ENCODE measurements at places on chromosomes 1 and 21. TPM values are rescaled to one million over a fixed set of nuclear protein-coding genes. Genes with fewer than 3 reads are reported as not detected.

HHIPL2 gene
- 0.29 TPM for total RNA-seq

LEFTY1 gene
- total RNA-seq: not detected

SERTAD4 gene
- not detected for total RNA-seq

DNA sequence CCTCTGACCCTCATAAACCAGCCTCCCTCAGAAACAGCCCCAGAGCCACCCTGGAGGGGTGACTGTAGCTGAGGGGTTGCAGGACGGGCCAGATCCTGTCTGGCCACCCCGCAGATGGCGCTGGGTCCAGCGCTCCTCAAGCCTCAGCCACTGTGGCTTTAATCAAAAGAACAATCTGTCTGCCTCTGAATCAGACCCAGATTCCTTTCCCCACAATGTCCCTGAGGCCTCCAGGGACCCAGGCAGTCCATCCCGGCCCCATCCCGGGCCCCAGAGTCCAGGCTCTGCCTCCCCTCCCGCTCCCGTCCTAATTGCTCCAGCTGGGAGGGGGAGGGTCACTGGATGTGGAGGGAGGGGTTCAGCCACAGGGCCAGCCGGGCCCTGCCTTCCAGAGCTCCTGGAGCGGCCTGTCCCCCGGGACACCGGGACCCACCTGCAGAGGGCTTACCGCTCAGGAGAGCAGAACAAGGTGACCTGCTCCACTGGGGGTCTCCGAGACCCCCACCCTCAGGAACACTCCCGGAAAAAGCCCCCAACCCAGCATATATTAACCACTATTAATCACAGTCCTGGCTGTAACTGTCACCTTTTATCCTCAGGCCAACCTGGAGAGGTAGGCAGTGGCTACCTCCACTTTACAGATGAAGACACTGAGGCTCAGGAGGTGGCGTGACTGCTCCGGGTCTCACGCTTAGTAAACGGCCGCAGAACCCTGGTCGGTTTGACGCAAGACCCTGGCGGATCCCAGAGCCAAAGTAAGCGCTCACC, 836 bp upstream of the FBLIM1 start:
- no peak overlapping the region for H3K4me3 ChIP-seq
- no peak for DNase-seq
- H3K4me1 ChIP-seq: peaks cover 10% of the 10 kb centered on the region
- peaks cover 24% of the 10 kb centered on the region for H3K27me3 ChIP-seq
- H3K27ac ChIP-seq: no peak overlapping the region
- H3K36me3 ChIP-seq: no peaks in the 10 kb centered on the region

GRCh38 chr1:156801409-156802121, 15.1 kb downstream of the SH2D2A start:
- peak overlapping the region; percentile 38 for H3K27ac ChIP-seq
- peaks cover 41% of the 10 kb centered on the region for H3K36me3 ChIP-seq
- H3K27me3 ChIP-seq: no peaks in the 10 kb centered on the region

DNA sequence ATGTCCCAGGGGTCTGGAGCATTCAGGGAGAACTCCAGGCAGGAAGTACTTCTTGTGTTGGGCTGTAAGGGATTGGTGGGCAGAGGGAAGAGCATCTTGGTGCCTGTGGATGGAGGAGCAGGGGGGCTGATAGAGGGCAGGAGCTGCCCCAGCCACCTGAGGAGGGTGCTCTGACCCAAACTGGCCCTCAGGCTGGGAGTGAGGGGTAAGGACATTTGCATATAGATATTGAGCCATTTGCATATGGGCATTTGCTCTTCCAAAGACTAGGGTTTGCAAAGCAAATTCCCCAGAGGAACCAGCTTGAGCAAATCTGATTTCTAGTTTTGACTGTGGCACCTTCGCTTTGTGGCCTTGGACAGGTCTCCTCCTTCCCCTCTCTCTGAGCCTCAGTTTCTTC, 18.2 kb downstream of the ZNF362 start:
- H3K4me1 ChIP-seq: peaks cover 24% of the 10 kb centered on the region
- H3K36me3 ChIP-seq: no peaks in the 10 kb centered on the region
- no peak overlapping the region for H3K27ac ChIP-seq
- DNase-seq: no peak
- no peak overlapping the region for H3K4me3 ChIP-seq
- no peaks in the 10 kb centered on the region for H3K27me3 ChIP-seq

- H3K27ac ChIP-seq: no peak overlapping the region
- no peak for DNase-seq
- no peaks in the 10 kb centered on the region for H3K36me3 ChIP-seq
- H3K27me3 ChIP-seq: no peaks in the 10 kb centered on the region
- H3K4me3 ChIP-seq: no peak overlapping the region
- H3K4me1 ChIP-seq: no peaks in the 10 kb centered on the region
Observed at GRCh38 chr1:50570066-50570468, 146.8 kb upstream of the DMRTA2 start.

DNA sequence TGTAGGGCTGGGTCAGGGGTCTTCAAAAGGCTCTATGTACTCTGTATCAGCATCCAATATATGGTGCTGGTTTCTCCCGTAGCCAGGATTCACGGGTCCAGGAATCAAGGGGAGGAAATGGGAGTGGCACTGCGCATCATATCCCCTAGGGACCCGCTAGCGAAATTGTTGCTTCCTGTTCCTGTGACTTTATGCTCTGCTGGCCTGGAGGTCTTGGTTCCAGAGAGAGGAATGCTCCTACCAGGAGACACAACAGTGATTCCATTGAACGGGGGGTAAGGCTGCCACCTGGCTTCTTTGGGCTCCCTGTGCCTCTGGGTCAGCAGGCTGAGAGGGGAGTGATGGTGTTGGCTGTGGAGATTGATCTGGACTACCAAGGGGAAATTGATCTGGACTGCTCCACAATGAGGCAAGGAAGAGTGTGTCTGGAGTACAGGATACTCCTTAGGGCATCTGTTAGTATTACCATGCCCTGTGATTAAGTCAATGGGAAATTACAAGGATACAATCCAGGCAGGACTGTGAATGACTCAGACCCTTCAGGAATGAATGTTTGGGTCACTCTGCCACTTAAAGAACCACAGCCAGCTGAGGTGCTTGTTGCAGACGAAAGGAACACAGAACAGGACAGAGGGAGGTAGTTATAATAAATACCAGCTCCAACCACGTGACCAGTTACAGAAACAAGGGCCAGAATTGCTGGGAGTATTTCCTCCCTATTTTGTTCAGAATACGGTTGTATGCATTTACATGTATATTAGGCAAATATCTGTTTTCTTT, 10.2 kb downstream of the SPSB1 start:
- no peaks in the 10 kb centered on the region for H3K36me3 ChIP-seq
- H3K27ac ChIP-seq: no peak overlapping the region
- H3K4me1 ChIP-seq: no peaks in the 10 kb centered on the region

- H3K27me3 ChIP-seq: no peaks in the 10 kb centered on the region
- DNase-seq: no peak
Observed at GRCh38 chr1:230280906-230281413, 145.2 kb downstream of the PGBD5 start.

DNA sequence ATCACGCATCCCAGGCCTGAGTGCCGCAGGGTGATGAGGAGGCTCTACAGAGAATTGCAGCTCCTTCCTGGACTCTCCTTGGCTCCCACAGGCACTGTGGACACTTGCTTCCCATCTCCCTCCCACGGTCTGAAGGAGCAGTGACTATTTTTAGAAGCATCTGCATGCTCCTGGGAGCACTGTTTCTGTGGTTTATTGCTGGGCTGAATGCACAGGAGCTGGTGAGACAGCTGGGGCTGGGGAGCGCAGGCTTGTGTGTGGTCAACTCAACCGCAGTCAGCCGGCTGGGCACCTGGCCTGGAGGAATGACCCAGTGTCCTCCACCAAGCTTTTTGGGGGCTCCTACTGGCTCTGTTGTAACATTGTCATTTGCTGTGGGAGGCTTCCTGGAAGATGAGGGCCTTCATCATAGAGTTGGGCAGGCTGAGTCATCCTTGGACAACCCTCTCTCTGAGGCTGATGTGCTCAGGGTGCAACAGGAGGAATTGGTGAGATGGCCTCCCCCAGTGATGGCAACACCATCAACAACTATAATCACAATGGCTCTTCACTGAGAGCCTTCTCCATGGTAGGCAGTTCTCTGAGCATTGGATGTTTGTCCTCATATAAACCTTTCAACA, 1.7 kb downstream of the NFASC start:
- H3K36me3 ChIP-seq: no peaks in the 10 kb centered on the region
- no peak for DNase-seq
- H3K27ac ChIP-seq: no peak overlapping the region
- no peaks in the 10 kb centered on the region for H3K27me3 ChIP-seq
- no peak overlapping the region for H3K4me3 ChIP-seq

- no peaks in the 10 kb centered on the region for H3K4me1 ChIP-seq
- H3K36me3 ChIP-seq: no peaks in the 10 kb centered on the region
- H3K27ac ChIP-seq: no peak overlapping the region
- H3K27me3 ChIP-seq: no peaks in the 10 kb centered on the region
- DNase-seq: no peak
Observed at GRCh38 chr1:217078078-217078690, 355.0 kb upstream of the ESRRG start.

DNA sequence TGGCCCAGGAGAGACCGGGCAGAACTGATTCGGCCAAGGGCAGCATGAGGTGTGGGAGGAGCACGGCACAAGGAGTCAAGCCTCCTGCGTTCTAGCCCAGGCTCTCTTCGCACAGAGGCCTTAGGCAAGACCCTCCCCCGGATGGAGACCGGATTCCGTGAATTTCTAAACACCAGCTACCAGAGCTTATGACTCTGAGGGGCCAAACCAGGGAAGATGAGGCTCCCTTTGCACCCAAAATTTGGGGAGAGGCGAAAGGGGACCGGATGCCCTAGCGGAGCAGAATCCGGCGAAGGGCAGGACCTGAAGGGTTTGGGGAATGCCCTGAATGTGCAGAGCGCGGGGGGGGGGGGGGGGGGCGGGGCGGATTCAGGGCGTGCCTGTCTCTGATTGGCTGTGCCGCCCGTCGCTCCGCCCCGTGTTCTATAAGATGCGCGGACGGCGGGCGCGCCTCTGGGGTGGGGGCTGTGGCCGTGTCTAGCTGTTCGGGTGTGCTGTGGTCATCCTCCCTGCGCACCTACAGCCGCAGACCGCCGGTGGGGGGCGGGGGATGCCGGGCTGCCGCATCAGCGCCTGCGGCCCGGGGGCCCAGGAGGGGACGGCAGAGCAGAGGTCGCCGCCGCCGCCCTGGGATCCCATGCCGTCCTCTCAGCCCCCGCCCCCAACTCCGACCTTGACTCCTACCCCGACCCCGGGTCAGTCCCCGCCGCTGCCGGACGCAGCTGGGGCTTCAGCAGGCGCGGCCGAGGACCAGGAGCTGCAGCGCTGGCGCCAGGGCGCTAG, at the start of gene TRNP1:
TRNP1 (plus strand) TSS at position 456 of the 783 bp plus-strand sequence; CDS start at position 551, 95 bp downstream.
- H3K27ac ChIP-seq: no peak within 1 kb of the TSS
- peaks cover 35% of the 10 kb centered on the region for H3K27me3 ChIP-seq
- peak within 1 kb of the TSS; percentile 40 for H3K4me3 ChIP-seq
- peaks cover 15% of the 10 kb centered on the region for H3K4me1 ChIP-seq
- no peaks in the 10 kb centered on the region for H3K36me3 ChIP-seq
- DNase-seq: peak; percentile 61

DNA sequence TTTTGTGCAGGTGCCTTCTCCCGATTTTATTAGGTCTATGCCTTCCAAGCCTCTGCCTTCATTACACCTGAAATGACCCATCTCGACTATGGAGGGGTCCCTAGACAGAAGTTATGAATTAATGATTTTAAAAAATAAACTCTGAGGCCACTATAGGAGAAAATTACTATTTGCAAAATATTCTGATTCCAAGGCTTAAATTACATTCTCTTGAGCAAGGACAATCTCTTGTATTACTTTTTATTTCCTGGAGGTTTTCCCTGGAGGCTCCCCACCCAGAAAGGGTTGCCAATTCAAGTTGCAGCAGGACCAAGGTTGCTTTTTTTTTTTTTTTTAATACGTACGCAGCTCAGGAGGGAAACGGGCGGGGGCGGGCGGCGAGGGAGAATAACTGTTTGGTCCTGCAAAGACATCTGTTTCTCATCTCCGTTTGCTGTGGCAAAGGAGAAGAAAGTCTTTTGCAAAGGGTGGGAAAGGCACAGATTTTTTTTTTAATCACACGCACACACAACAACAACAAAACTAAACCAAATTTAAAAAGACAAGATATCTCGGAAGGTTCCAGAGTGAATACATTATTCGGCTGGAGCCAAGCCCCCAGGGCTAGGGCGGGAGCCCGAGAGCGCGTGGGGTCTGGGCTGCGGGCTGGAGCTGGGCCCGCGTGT, 618 bp upstream of the SERTAD4 start:
- H3K36me3 ChIP-seq: no peaks in the 10 kb centered on the region
- no peaks in the 10 kb centered on the region for H3K4me1 ChIP-seq
- H3K4me3 ChIP-seq: no peak overlapping the region
- no peak overlapping the region for H3K27ac ChIP-seq
- no peak for DNase-seq
- H3K27me3 ChIP-seq: peaks cover 19% of the 10 kb centered on the region

DNA sequence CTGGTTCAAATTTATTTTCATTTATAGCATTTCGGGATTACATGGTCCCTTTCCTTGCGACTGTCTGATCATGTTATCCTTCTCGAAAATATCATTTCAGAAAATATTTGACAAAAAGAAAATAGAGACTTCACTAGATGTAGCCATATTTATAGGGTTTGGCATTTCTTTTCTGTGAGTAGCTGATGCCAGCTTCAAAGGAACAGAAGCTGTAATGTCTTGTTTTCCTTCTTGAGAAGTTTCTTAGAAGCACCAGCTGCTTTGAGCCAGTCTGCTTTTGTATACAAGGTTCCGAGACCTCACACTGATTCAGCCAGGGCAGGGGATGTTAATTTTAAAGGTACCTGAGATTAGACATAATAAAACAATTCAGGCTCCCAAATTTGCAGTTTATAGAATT, 248.2 kb downstream of the ZNF648 start:
- no peak for DNase-seq
- no peak overlapping the region for H3K27ac ChIP-seq
- H3K36me3 ChIP-seq: no peaks in the 10 kb centered on the region
